H9 (cell line): ENCODE measurements at places on chromosomes 7 and 10. TPM values are rescaled to one million over a fixed set of nuclear protein-coding genes. Genes with fewer than 3 reads are reported as not detected.

GPRIN2 gene
- 10.1 and 10.5 TPM in 2 replicates for total RNA-seq

SPDYE16 gene
- not detected in 2 replicates for total RNA-seq

- H3K27me3 ChIP-seq: no peaks in the 10 kb centered on the region
- no peak for DNase-seq
- no peak overlapping the region for H3K4me3 ChIP-seq
- peaks cover 2% of the 10 kb centered on the region; the same call in 1 of the 2 replicates for H3K4me1 ChIP-seq
- H3K36me3 ChIP-seq: peaks cover 4% of the 10 kb centered on the region; the same call in 1 of the 2 replicates
Observed at GRCh38 chr7:42677751-42678699, 233.8 kb downstream of the C7orf25 start.

- no peaks in the 10 kb centered on the region for H3K4me1 ChIP-seq
- H3K27me3 ChIP-seq: no peaks in the 10 kb centered on the region
- H3K4me3 ChIP-seq: no peak overlapping the region
Observed at GRCh38 chr10:87053577-87054181, 33.6 kb downstream of the FAM25A start.

- no peaks in the 10 kb centered on the region for H3K27me3 ChIP-seq
- no peak overlapping the region for H3K27ac ChIP-seq
- peaks cover 3% of the 10 kb centered on the region; the same call in 1 of the 2 replicates for H3K36me3 ChIP-seq
- no peak for DNase-seq
- H3K4me3 ChIP-seq: no peak overlapping the region
- H3K4me1 ChIP-seq: peaks cover 7% of the 10 kb centered on the region; the same call in 1 of the 2 replicates
Observed at GRCh38 chr10:81730891-81731290, 144.1 kb upstream of the NRG3 start.
